ENCODE measurements at places on chromosomes 11 and 22.

- no peak for DNase-seq
These were observed 35.4 kb upstream of the LMO1 start for GRCh38 chr11:8298801-8299786.

DNA sequence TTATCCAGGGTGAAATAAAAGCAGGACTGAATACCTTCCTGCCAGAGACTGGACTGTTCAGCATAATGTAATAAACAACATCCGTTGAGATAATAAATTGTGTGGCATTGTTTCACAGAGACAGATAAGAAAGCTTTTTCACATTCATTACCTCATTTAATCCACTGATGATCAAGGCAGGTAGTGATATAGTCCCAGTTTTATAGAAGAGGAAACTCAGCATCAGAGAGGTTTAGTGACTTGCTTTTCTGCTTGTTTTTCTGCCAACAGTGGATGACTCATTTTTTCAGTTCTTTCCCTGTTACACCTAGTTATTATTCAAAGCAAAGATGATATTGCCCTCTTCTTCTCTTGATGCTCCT is 4.0 kb downstream of the MYO18B start:
- DNase-seq: no peak

GRCh38 chr11:95916049-95916448 is 7.9 kb downstream of the MTMR2 start:
- no peak for DNase-seq

DNA sequence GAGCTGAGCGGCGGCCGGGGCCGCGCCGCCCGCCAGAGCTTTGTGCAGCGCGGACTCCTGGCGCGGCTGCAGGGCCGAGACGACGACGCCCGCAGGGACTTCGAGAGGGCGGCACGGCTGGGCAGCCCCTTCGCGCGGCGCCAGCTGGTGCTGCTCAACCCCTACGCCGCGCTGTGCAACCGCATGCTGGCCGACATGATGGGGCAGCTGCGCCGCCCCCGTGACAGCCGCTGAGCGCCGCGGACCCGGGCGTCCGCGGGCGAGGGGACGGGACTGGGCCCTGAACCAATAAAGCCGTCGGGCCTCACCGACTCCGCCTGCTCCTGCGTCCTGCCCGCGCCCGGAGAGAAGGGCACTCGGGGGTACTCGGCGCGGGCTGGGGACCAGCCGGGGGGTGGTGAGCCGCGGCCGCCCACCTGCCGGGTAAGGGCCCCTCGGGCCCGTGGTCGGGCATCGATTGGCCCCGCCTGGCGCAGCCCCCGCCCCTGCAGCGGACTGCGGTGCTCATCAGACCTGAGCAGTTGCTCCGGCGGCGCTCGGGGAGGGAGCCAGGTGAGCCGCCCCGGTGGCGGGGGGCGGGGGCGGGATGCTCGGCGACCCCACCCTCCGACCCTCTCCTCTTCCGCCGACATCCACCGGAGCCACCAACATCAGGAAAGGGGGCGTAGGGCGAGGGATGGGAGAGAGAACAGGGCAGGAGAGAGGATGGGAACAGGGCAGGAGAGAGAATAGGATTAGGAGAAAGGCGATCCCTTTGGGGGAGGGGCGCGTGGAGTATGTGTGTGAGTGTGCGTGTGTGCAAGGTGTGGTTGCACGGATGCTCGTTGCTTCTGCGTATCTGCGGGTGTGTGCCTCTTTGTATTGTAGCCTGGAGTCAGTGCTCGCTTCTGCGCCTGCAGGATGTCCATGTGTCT is at the start of gene TMEM25:
TSS of gene TMEM25 (plus strand) at position 510 of the 914 bp plus-strand sequence. CDS start 610 bp downstream, outside the sequence.
- DNase-seq: peak; percentile 80

- DNase-seq: no peak
These were observed 295.2 kb downstream of the GUCY1A2 start for GRCh38 chr11:106723071-106723470.

DNA sequence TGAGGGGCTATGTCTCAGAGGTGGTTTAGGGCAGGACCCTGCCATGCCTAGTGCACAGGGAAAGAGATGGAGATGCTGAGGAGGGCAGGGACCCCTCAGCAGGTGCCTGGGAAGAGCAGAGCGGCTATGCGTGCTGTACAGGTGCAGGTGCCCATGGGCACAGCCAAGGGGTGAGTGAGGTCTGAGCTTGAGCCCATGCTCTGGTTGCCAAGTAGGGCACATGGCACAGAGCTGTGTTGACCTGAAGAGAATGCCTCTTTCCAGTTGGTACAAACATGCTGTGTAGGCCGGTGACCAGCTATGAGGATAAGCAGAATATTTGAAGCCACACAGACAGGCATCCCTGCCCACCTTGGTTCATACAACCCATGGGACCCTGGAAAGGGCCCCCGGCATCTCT is 65.8 kb upstream of the NECTIN1 start:
- no peak for DNase-seq

DNA sequence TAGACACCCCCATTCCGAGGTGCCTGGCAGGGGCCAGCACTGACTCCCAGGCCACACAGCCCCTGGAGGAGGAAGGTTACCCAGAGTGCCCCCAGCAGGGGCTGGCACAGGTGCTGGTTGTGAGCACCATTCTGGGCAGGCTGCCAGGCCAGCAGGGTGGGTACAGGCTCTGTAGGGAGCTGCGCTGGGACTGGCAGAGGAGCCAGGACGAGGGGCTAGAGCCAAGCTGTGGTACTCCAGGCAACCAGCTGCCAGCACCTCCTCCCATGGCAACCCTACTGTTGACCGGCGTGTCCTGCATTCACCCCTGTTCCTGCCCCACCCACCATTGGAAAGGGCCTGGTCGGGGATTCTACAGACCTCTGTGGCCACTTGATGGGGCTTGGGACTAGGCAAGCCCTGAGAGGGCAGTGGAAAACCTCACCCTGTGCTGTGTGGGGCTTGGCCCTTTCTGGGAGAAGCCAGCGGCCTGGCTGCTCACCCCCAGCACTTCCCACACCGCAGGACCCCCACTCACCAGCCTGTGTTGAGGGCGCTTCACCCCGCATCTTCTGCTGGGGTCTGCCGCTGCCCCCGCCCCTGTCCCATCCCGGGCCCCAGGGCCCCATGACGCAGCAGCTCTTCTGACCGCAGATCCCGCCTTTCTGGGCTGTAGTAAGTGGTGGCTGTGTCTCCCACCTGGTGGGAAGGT is 1.9 kb downstream of the CLDN5 start:
- DNase-seq: no peak

GRCh38 chr11:93589347-93589746 is 46.2 kb upstream of the SMCO4 start:
- DNase-seq: no peak

GRCh38 chr11:34493468-34493867 is 20.1 kb downstream of the ELF5 start:
- no peak for DNase-seq

- DNase-seq: no peak
These were observed 8.5 kb upstream of the FXYD6 start for GRCh38 chr11:117884994-117885393.

- DNase-seq: peak; percentile 92
These were observed 54.7 kb downstream of the FBXO7 start for GRCh38 chr22:32528984-32529982.

DNA sequence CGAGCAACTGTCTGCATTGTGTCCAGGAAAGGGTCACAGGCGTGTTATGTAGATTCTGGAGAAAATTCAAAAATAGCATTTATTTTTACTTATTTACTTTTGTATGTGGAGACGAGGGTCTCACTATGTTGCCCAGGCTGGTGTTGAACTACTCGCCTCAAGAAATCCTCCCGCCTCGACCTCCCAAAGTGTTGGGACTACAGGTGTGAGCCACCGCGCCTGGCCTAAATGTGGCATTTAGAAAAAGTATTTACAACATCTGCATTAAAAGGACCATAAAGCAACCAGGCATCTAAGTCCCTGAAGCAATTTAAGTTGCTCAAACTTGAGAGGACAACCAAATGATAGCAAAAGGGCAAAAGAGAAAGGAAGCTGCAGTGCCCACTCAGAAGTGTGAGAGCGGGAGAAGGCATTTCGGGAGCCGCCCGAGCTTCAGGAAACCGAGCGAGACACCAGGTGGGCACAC is 595 bp downstream of the TRIM66 start:
- DNase-seq: no peak

DNA sequence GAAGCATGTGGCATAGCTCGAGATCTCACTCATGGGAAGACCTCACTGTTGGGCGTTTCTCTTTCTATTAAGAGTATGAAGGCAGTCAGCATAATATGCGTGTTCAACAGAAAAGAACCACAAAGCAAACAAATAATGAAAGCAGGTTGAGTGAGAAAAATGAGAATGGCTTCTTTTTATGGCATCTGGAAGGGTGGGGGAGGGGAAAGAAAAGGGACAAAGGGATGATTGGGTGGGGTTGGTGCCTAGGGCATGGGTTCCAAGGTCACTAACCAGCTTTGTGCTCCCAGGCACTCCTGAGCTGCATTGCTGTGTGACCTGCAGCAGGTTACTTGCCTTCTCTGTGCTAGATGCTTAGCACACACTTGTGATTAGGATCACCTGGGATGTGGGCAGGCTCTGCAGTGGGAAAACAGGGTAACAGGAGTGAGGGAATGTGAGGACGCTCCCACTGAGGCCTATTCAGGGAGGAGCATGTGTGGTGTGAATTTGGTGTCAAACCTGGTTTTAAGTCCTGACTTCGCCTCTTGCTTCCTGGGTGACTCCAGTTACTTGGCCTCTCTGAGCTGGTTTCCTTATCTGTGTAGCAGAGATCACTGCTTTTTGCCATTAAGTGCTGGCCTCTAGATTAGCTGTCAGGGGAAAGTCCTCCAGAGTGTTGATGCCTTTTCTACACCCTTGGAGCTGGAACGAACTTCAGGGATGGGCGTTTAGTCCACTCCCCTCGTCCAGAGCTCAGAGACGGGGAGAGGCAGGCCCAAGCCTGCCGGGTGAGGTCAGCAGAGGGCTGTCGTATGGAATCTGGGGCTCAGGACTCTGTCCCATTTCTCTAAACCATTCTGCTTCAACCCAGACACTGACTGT is 74.8 kb downstream of the KIAA1671 start:
- DNase-seq: no peak

GRCh38 chr11:77374108-77374507 is 72.6 kb upstream of the GDPD4 start:
- DNase-seq: no peak
